ENCODE measurements at places on chromosomes 12 and 14. TPM values are rescaled to one million over a fixed set of nuclear protein-coding genes. Genes with fewer than 3 reads are reported as not detected.

The SOS2 gene
- total RNA-seq, result 9.6 TPM

The APOF gene
- not detected for total RNA-seq

The CLEC7A gene
- not detected for total RNA-seq

The CCDC197 gene
- not detected for total RNA-seq

The NGB gene
- not detected for total RNA-seq

The ALX1 gene
- 4.4 TPM for total RNA-seq

The MTHFD1 gene
- 124 TPM for total RNA-seq

The OTUB2 gene
- 2.9 TPM for total RNA-seq

The GPRC5D gene
- not detected for total RNA-seq

The PFDN5 gene
- 521 TPM for total RNA-seq

The USP5 gene
- 86.8 TPM for total RNA-seq

The TPH2 gene
- total RNA-seq, result not detected

The CMTM5 gene
- not detected for total RNA-seq

Measured in A549 treated with dexamethasone at 1 μM for 4 hours (cell line).